GDM1 (cell line): ENCODE measurements at places on chromosomes 16 and 17.

DNA sequence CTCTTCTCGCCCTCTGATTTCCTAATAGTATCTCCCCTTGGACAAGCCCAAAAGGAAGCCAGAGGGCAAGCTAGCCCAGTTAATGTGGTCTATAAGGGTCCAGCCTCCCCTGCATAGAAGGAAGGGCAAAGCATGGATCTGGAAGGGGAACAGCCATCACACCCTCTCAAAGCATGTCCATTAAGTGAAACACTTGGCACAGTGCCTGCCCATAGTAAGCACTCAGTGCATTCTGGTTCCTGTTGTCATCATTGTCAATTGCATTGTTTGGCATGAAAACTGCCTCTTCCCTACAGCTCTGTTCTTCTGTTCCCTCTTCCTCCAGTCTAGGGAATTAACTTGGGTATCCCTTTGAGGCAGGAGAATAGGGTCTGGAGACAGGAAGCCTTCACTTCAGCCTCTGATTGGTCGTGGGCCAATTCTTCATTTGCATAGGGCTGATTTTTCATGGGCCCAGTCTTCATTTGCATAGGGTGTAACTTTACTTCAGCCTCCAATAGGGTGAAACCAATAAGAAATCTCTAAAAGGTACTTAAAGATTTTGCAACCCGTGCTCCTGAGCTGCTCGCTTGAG, 81.4 kb downstream of the C17orf67 start:
- DNase-seq: no peak

DNA sequence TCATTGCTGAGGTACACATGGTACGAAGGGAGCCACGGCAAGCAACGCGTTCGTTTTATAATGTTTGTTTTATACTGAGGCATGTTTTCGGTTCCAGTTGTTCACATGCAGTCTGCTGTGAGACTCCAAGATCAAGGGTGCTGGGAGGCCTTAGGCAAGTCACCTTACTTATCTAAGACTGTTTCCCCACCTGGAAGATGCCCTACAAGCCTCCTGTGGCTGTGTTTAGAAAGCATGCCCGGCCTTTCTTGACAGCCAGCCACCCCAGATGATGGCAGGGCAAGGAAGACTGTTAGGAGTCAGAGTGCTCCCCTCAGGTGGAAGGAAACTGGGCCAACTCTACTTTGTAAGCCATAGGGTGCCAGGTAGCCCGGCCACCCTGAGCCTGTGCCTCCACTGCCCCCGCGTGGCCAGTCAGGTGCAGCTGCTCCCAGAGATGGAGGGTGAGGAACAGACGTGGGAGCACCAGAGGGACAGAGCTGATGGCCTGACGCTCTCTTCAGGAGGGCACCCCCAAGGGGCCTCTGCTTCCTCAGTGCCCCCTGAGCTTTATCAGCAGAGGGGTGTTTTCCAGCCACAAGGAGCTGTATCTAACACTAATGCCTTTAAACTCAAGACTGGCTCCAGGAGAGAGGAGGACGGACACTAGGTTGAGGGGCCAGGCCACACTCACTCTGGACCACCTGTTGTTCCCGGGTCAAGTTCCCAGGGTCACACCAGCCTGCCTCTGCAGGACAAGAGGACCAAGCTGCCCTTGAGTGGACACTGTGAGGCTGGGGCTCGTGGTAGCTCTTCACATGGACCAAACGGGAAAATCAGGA, 5.4 kb downstream of the NAT9 start:
- no peak for DNase-seq

DNA sequence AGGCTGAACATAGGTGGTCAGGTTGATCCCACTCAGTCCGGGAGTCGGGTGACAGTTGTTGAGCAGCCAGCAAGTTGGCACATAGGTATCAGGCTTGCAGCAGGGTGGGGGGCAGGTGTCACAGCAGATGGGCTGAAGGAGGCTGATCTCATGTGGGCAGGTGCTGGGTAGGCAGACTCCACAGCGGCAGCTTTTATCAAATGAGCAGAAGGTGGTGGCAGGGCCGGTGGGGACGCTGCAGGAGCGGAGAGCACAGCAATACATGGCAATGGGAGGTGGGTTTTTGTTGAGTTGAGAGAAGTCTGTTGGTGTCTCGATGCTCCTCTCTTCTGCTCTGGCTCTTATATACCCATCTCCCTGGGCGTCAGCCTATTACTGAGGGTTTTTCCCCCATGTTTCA, at the start of gene KRTAP3-1:
Gene KRTAP3-1, minus strand, starts transcription at position 318 of the 400 bp plus-strand sequence. Its CDS starts 54 bp downstream, at position 264.
- no peak for DNase-seq

DNA sequence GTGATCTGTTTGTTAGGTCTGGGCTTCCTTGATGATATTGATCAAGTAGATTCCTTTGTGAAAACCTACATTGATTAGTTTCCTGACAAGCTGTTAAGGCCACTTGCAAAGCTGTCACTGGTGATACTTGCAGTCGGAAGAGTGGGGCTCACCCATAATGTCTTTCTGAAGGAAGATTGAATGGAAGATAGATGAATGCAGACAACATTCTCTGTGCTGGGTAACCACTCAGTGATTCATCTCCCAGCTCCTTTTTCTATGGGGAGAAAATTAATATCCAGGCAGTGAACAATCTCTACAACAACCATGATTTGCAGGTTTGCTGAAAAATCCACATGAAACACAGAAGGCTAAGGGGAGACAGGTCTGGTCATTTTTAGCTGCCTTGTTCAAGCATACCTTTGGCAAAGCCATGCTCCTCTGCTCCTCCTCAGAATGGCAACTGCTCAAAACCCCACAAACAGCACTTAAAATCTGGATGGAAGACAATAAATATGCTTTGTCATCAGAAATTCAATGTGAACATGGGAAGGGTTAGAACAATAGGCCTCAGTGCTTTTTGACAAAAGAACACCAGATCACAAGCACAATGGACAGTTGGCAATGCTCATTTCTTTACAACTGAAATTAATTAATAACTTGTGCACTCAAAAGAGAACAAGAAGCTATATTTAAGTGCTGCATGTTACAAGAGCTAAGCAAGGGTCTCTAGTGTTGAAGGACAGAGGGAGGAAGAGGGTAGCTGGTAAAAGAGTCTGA, 495.4 kb downstream of the TOX3 start:
- no peak for DNase-seq

DNA sequence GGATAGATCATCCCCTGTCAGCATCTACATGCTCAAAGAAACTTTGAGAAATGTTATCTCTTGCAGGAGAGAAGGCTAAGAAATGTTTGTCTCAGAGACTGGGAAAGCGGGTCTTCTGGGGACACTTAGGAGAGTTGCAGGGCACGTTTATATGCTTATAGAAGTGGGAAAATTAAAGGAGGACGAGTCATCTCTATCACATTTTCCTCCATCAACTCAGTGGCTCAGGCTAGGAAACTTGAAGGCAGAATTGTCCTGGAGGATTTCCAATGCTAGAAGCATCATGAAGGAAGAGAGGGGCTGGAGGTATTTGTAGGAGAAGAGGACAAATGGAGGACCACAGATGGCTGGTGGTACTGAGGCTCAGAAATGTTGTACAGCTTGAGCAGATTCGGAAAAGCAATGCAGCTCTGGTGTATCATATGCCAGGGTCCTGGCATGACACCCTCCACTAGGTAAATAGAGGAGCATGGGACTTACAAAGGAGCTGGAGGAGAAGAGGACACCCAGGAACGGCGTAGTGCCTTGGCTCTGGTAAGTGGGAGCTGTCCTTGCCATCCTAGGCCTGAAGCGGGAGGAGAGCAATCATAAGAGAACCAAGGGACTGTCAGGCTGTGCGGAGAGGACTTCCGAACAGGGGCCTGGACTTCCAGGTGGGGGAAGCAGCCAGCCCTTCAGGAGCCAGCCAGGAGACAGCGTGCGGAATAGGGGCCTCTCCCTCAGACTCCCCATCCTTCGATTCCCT, 4.5 kb upstream of the HS3ST3B1 start:
- DNase-seq: no peak

- no peak for DNase-seq
Observed at GRCh38 chr17:56570199-56570598, 23.3 kb upstream of the NOG start.

DNA sequence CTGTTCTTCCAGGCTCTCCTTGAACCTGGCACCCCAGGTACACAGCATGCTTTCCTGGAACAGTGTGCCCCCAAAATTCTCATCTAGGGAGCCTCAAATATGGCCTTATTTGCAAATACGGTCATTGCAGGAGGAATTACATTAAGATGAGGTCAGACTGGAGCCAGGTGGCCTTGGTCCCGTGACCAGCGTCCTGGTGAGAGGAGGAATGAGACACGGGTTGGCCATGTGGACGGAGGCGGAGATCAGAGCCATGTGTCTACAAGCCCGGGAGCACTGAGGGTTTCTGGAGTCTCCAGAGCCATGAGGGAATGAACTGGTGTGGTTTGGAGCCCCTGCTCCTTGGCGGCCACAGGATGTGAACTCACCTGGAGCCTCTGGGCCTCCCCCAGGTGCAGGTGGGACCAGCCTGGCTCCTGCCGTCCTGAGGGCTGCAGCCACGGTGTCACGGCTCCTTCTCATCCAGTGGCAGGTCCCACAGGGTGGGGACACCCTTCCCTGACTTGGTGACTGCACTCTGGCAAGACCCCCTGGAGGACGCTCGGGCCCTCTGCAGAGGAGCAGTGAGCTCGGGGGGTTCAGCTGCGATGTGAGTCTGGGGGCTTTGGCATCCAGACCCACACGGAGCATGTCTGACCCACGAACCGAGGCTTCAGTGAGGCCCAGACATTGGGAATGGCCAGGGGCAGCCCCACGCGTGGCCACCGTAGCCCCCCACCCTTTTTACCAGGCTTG, 21.8 kb upstream of the GNG13 start:
- DNase-seq: no peak

GRCh38 chr16:59060207-59060606, 326.1 kb upstream of the GOT2 start:
- no peak for DNase-seq

DNA sequence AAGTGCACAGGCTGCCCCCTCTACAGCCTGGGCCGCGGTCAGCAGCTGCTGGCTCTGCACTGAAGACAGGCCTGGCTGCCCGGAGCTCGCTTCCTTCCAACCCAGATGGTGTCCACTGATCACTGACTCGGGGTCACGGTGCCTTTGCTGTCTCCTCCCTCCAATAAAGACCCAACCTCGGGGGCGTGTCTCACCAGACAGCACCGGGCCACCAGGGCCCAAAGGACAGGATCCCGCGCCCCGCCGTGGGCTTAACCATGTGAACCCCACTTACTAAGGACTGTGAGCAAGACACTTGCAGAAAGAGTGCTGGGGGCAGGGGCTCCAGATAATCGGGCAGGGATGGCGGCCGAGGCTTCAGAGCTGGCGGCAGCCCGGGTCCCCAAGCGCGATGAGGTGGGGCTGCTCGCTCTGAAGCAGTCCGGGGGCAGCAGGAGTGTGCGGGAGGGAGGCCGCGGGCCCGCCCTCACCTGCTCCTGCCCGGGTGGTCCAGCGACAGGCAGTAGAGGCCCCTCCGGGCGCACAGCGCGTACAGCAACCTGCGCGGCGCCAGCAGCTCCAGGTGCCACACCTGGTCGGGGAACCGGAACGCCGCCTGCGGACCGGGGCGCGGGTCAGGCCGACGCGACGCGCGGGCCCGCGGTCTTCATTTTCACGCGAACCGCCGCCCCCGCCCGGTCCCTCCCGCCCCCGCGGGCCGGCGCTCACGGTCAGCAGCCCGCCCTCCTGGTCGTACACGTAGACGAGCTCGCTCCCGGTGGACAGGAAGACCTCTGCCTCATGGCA, 502 bp downstream of the FAAP100 start:
- no peak for DNase-seq

- no peak for DNase-seq
Observed at GRCh38 chr17:75834928-75835653, 9.1 kb downstream of the UNC13D start.

DNA sequence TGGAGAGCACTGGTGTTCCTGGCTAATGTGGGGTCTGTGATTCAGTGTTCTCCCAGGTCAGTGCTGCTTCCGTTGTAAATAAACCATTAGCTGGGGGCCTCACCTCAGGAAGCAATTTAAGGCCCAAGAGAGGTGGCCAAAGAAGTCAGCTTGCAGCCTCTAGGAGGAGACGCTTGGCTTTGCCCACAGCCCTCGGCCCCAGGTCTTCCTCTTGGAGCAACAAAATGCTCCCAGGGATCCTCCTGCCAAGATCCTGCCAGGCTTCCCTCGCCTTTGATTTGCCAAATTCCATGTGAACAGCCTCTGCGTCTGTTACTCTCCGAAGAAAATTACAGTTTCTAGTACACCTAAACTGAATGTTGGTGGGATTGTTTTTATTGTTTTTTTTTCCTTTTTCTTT, 62.4 kb upstream of the TBX2 start:
- DNase-seq: no peak

DNA sequence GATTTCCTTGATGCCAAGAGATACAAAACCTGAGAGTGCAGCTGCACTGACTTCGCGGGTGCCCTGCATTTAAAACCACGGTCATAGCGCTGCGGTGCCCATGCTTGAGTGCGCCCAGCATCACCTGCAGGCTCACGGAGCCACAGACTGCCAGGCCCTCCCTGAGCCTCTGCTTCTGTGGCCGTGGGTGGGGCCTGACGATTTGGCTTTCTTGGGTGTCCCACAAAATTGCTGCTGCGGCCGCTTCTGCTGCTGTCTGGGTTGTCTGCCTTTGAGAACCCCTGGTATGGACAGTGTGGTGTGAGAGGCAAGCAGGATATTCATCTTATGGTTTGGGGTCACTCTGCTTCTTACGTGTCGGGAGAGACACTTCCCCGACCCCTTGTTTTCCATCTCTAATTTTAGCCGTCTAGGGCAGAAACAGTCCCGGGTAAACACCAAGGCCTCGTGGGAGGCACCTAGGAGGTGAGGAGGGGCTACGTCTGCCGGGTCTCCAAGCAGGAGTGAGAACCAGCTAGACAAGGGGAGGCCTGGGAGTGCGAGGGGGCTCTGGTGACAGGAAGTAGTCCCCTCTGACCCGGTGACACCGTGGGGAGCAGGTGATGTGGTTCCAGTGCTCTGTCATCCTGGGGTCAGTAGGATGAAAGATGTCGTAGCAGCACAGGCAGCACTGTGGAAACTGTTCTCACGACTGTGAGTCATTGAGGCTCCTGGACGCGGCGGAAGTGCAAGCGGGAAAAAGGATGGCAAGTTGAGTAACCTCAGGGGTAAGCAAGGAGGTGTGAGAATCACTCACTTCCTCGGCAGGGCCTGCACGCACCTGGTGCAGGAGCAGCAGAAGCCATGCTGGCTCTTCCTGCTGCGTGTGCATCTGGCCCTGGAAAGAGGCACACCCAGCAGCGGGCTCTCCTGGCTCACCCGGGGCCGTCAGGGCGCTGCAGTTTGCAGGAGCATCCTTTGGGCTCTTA, 176.3 kb downstream of the RPTOR start:
- DNase-seq: no peak

- DNase-seq: no peak
Observed at GRCh38 chr16:77037696-77038347, 153.2 kb upstream of the MON1B start.
